Right cardiac atrium (tissue), 5 donors: ENCODE measurements at places on chromosomes 2 and 18.

- DNase-seq: no peak
Measured at GRCh38 chr2:102100371-102101096, 42.0 kb upstream of the IL1R1 start.

DNA sequence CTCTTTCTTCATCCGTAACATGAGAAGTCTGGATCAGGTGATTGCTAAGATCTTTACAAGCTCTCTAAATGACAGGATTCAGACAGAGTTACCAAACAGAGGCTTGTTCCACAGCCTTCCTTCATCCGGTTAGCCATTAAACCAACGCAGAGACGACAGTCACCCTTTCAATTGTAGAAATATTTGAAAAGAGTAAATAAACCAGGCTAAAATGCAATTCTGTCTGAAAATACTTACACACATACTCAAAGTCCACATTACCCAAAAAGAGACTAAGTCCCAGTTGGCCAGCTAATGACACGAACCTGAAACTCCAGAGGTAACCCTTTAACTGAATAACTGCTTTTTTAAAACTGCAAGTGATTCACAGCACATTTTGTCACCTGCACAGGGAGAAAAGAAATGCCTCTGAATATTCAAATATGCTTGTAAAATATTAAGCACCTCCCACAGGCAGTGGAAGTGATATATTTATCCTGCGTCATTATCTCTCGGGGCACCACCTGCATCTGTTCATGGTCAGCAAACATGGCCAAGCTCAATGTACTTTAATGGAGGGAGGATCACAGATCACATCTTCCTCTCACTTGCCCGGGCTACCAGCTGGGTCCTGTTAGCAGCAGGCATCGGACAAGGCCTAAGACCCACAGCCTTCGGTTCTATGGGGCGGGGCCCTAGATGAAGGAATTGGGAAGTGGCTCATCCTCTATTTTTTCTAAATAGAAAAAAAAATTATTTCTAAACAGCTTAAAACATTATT is 38.8 kb upstream of the DNER start:
- no peak for DNase-seq

GRCh38 chr2:29615183-29615582 is 306.2 kb downstream of the ALK start:
- no peak for DNase-seq

GRCh38 chr2:134234535-134234934 is 19.3 kb upstream of the MGAT5 start:
- DNase-seq: no peak

DNA sequence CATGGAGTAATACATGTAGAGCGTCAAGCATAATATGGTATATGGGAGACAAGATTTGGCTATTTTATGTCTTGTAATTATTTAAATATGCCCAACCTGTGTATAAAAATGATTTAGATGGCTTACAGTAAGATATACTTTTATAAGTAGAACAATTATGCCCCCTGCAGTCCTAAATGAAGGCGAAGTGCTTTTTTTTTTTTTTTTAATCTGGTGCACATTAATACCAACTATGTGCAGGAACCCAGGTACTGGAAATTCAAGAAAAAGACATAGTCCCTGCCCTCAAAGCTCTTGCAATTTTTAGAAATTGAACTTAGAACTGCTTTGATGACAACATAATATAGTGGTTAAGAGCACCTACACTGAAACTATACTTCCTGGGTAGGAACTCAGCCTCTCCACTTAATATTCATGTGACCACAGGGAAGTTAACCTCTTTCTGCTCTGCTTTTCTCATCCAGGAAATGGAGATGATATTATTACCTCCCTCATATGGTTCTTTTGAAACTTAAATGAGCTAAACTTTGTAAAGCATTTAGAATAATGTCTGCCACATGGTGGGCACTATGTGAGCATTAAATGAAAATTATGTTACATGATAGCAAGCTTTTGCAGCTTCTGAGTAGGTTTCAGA is 38.1 kb downstream of the AFTPH start:
- DNase-seq: no peak

DNA sequence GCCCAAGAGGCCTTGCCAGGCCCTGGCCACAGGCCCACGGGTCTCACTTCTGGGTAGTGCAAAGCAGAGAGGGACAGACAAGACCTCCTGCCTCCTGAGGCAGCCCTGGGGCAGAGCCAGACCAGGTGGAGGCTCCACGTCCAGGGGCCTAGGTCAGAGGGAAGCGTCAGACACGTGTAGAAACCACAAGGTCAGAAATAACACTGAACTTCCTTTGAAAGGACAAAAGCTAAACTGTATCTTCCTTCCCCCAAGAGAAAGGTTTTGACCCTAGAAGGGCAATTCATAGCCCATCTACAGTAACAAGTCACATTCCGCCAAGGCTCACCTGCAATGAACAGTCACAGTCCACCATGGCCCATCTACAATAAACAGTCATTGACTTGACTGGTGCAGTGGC is 17.9 kb downstream of the SDC1 start:
- peak; percentile 31 for DNase-seq

- no peak for DNase-seq
Measured at GRCh38 chr2:238403632-238404405, 22.9 kb upstream of the ASB1 start.

- DNase-seq: peak; percentile 57
Measured at GRCh38 chr2:144452169-144452988, 67.5 kb downstream of the ZEB2 start.

DNA sequence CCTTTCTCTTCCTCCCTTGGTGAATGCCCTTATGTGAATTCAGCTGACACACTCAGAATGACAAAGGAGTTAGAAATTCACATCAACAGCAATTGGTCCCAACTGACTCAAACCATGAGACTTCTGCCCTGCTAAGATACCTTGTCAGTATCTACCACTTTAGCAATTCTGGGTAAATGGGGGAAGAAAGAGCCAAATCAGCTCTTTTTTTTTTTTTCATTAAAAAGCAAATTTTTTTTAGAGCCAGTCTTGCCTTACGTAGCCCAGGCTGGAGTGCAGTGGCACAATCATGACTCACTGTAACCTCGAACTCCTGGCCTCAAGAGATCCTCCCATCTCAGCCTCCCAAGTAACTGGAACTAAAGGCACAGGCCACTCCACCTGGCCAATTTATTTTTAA is 1.7 kb upstream of the PPP4R1 start:
- DNase-seq: no peak

DNA sequence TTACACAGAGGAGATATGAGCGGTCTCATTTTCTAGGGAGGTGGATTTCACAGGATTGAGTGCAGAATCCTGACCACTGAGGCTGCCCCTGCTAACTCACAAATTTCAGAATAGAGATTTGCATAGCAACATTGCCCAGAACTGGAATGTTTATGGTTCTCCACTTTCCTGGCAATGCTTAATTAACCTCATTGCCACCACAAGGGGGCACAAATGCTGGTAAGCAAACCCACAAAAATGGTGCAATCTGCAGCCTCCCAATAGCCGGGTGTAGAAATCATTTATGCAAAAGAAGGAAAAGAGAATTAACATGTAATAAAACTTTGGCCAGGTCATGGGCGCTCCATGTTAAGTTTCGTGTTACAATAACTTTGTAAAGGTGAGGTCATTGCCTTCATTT is 112.4 kb downstream of the CYRIA start:
- no peak for DNase-seq

- DNase-seq: no peak
Measured at GRCh38 chr2:143058851-143059250, 70.4 kb upstream of the ARHGAP15 start.

DNA sequence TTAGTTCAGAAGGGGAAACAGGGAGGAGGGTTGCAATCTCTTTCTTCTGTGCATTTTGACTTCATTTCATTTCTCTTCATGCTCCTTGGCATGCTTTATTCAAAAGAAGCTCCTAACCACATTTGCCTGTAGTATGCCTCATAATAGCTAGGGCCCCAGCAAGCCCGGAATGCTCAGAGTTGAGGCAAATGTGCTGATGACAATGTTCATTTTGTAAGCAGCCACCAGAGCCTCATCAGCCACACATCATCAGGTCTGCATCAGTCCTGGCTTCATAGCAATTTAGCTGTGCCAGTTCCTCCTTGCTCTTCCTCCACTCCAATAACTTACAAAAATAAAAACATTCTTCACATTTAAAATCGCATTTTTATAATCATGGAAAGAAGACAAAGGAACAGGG is 65.4 kb upstream of the MMADHC start:
- DNase-seq: peak; percentile 48

GRCh38 chr2:17518212-17519154 is at the start of gene RAD51AP2:
TSS of gene RAD51AP2 (minus strand) at chr2:17518440. CDS start at chr2:17518415, 25 bp downstream.
- peak; percentile 94 for DNase-seq

DNA sequence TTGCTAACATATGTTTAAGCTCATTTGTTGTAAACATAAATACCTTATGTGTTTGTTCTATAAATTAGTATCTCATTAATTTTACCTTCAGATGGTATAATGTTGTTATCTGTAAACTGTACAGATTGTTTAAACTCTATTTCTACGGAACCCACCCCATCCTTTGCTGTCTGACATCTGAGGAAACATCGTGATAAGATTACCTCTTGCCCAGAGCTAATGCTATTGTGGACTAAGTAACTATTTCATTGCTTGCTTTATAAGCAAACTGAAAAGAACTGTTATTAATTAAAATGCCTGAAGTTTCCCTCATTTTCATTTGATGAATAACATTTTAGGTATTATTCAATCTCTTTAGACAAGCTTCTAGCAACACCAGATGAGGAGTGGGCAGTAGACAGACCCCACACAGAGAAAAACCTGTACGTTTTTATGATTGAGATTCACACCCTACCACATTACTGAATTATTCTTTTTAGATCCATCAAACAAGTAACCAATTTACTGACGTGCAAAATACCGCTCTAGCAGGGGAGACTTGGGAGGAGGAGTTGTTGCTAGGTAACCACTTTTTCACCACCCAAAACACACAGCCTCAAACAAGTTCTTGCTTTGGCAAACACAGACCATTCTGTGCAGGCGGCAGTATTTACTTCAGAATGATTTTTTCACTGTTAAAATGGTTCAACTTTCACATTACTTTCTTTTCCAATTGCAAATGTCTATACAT is 1.9 kb upstream of the SYT4 start:
- DNase-seq: no peak

GRCh38 chr2:145752091-145752806 is 1232.3 kb upstream of the ZEB2 start:
- DNase-seq: peak; percentile 76

DNA sequence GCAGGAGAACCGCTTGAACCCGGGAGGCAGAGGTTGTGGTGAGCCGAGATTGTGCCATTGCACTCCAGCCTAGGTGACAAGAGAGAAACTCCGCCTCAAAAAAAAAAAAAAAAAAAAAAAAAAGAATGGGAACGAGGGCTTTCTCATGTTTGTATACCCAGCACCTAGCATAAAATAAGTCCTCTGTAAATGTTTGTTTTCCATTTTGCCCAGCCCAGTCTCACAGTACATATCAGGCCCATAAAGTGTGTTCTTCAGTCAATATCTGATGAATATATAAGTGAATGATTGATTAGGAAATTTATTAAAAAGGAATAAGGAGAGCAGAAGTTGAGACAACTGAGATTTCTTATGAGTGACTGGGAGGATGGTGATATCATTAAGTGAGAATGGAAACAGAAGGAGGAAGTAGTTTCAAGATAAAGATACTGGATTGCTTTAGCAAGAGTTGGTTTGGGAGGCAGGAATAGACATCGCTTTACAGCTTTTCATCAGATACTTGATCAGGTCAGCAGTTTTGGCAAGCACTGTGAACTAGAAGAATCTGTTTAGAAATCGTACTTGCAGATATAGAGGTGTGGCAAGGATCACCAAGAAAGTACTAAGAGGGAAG is 327.5 kb downstream of the KIAA1328 start:
- no peak for DNase-seq

DNA sequence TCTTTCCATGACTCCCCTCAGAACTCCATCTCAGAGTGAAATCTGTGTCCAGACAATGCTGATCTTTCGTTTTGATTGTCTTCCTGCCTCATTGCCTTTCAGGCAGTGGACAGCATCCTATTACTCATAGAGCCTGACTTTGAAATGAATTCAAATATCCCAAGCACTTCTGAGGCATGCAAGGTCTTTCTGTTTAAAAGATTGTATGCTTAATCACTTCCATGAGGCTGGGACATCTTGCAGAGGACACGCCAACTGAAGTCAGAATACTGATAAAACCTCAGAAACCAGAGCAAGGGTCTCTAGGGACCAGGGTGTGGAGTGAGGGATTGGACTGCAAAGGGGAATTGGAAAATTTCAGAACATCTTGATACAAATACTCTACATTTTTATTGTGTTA is 836.5 kb upstream of the ID2 start:
- DNase-seq: no peak

GRCh38 chr2:85180322-85181133 is 47.3 kb downstream of the TCF7L1 start:
- no peak for DNase-seq

GRCh38 chr18:67151366-67151765 is 365.2 kb downstream of the DSEL start:
- DNase-seq: no peak

GRCh38 chr2:38653715-38654527 is 12.0 kb upstream of the GALM start:
- DNase-seq: no peak

GRCh38 chr18:3163968-3164367 is 55.8 kb downstream of the MYOM1 start:
- DNase-seq: no peak

GRCh38 chr2:188142088-188142487 is 149.6 kb upstream of the GULP1 start:
- no peak for DNase-seq

DNA sequence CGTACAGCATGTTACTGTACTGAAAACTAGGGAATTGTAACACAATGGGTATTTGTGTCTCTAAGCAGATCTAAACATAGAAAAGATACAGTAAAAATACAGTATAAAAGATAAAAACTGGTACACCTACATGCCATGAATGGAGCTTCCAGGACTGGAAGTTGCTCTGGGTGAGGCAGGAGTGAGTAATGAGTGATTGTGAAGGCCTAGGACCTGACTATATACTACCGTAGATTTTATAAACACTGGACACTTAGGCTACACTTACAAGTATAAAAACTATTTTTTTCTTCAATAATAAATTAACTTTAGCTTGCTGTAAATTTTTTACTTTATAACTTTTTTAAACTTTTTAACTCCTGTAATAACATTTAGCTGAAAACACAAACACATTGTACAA is 324.4 kb upstream of the TNP1 start:
- DNase-seq: no peak

DNA sequence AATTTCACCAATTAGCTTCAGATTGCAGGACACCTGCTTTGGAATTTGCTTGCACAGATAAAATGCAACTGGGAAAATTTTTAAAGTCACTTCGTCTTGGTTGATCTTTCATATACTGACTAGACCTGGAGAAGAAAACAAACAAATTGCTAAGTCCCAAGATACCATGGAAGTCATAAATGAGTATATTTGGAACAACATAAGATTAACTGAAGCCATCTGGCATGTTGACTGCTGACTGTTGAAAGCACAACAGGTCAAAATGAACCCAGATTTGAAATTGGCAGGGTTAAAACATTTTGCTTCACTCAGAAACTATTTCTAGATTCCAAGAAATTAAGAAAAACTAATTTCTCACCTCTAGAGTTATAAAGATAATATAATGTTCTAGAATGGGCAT is 470.7 kb downstream of the LPIN1 start:
- no peak for DNase-seq

DNA sequence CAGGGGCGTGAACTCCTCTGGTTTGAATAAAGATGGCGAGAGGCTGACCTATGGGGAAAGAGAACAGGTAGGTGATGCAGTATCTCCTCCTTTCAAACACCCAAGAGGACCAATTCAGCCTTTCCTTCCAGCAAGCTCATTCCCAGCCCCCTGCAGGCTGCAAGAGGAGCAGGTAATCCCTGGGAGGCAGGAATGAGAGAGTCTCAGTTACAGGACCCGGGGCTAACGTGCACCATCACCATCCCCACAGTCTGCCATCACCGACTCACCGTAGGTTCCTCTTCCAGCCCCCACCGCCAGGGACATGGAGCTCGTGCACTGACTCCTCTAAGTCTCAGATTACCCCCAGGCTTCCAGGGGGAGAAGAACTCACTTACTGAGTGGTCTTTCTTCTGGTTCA is 26.7 kb downstream of the XDH start:
- no peak for DNase-seq
